Stimulated activated CD4-positive, alpha-beta T cell treated with anti-CD3 and anti-CD28 coated beads, Interleukin-12 subunit alpha, Interleukin-12 subunit beta, amount 100 ng/mL, for 4 hours (primary cell): ENCODE measurements at places on chromosomes 11 and 22.

GRCh38 chr11:34239465-34240149, 118.2 kb downstream of the ABTB2 start:
- DNase-seq, result no peak

GRCh38 chr11:78832226-78832947, 257.7 kb upstream of the NARS2 start:
- no peak for DNase-seq

GRCh38 chr22:49721211-49721763, 106.4 kb downstream of the BRD1 start:
- DNase-seq, result no peak

GRCh38 chr11:65718964-65719492, 1.6 kb downstream of the RNASEH2C start:
- DNase-seq, result no peak

- no peak for DNase-seq
Measured at GRCh38 chr11:78961247-78961646, 386.6 kb upstream of the NARS2 start.

- no peak for DNase-seq
Measured at GRCh38 chr11:27912916-27913315, 195.0 kb downstream of the KIF18A start.

- DNase-seq, result no peak
Measured at GRCh38 chr11:40029391-40029790, 1430.1 kb downstream of the LRRC4C start.

- DNase-seq, result no peak
Measured at GRCh38 chr11:813456-814096, 3.8 kb downstream of the RPLP2 start.

GRCh38 chr11:71096751-71097388, 155.5 kb downstream of the SHANK2 start:
- DNase-seq, result no peak

DNA sequence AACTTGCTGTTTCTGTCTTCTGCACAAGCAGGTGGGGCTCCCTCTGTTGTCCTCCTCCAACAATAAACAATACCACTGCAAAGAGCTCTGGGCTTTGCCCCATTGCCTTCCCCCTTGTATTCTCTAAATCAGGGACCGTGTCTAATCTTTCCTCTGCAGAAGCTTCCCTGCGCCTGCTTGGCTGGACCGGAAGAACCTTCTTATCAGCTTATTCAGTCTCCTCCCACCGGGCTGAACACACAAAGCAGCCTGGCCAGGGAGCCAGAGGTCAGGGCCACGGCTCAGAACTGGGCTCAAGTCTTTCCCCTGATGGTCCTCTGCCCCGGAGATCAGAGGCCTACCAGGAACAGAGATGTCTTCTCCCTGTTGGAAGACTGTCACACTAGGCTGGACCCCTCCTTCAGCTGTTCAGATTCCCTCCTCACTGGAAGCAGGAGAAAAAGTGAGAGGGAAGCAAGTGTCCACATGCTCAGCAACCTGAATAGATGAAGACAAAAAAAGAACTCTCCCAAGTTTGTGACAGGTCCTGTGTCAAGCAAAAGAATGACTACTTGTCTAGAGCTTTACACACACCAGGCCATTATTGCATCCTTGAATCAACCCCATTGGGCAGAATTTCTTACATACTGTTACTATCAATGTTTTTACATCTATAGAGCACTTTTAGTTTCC, 63.7 kb downstream of the RAB30 start:
- DNase-seq, result no peak

DNA sequence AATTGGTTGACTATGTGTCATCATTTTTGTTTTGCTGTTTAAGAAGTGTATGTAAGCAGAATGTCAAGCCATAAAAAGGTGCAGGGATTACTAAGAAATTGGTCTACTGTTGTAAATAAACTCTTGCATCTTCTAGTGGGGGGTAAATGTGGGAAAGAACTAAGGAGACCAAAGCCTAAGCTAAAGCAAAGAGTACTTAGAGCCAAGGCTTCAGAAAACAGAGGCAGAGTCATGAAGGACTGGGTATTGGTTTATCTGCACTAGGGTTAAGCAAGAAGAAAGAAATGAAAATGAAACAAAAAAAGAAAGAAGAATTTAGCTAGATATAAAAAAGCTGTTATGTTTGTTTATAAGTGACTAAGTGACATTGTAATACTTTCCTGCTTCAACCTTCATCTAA, 628.1 kb downstream of the METTL15 start:
- DNase-seq, result no peak

DNA sequence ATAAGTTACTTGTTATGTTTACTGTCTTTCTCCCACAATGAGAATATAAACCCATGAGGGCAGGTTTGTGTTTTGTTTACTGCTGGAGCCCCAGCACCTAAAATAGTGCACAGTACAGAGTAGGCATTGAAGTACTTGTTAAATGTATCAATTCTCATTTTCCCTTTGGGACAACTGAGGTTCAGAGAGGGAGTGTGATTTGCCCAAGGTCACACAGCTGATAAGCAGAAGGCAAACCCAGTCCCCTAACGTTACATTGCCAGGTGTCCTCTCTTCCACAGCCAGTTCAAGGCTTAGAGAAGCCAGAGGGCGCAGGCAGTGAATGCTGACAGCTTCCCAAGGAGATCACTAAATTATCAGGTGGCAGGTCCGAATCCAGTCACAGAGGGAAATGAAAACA, 16.8 kb downstream of the ZMAT5 start:
- no peak for DNase-seq

- DNase-seq, result no peak
Measured at GRCh38 chr11:135008001-135008405, 596.0 kb upstream of the B3GAT1 start.

DNA sequence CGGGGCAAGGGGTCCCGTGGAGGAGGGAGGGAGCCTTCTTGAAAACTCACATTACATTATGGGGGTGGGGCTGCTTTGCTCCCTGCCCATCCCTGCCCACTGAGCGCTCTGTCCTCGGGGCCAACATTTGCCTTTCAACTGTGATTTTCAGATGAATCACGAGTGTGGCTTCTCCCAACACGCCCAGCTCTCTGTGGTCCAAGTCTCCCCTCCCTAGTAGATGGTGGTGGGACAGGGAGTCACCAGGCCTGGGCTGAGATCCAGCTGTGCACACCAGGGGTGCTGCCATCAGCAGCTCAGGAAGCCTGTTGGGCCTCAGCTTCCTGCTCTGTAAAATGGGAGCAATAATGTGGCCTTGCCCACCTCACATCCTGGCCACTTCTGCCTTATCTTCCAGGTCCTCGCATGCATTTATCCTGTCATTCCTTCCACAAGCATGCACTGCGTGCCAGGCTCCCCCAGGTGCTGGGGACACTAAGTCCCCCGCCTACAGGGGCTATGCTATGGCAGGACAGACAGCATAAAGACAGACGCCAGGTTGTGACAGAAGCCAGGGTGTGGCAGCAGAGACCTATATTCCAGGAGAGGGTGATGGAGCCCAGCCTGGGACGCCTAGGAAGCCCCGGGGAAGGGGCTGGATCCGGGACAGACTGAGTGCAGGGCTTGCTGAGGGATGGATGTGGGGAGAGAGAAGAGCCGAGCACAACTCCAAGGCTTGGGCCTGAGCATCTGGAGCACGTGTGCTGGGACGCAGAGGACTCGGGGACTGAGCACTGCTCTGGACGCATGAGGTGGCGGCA, 30.5 kb downstream of the NFAM1 start:
- DNase-seq, result no peak

DNA sequence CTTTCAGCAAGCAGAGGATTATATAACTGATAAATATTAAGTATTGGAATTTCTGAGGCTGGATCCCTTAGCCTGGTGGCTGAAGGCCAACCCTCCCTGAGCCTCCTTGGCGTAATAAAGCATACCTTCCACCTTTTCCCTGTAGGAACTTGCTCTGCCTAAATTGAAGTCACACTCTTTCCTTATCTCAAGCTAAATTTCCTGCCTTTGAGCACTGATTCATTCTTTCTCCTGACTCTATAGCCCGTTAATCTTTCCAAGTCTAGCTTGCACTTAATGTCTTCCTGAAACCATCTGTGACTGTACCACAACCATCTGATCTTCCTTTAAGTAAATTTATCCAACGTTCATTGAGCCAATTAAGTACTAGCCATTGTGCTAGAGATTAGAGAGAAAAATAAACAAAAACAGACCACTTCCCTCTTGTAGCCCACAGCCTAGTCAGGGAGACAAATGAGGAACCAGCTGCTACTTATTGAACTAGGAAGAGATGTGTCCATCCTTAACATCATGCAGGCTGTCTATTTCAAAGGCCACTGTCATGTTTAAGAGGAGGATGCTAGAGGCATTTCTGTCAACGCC, 62.9 kb downstream of the GRK3 start:
- no peak for DNase-seq

DNA sequence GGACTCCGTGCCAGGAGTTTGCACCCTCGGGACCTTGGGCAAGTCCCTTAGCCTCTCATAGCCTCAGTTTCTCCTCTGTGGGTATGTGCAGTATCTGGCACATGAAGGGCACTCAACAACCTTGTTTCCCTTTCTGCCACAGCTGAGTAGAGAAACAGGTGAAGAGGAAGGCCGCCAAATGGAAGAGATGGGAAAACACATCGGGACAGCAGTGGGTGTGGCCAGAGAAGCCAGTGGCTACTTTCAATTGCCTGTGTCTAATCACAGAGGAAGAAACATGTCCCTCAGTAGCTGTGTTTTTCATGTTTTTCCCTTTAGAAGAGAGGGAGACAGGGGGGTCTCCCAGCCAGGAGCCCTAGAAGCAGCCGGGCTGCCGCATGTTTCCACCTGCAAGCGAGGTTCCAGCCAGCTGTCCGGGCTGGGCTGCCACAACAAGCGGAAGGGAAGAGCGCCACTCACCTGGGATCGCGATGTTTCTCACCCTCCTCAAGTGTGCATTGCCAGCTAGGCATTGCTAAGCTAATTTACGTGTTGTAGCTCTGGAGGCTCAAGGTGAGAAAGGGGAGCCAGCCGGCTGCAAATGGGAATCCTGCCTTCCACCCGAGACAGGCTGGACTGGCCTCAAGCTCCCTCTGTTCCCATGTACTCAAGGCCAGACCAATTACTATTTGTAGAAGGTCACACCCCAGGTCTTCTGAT, 16.7 kb downstream of the ASPHD2 start:
- DNase-seq, result no peak

DNA sequence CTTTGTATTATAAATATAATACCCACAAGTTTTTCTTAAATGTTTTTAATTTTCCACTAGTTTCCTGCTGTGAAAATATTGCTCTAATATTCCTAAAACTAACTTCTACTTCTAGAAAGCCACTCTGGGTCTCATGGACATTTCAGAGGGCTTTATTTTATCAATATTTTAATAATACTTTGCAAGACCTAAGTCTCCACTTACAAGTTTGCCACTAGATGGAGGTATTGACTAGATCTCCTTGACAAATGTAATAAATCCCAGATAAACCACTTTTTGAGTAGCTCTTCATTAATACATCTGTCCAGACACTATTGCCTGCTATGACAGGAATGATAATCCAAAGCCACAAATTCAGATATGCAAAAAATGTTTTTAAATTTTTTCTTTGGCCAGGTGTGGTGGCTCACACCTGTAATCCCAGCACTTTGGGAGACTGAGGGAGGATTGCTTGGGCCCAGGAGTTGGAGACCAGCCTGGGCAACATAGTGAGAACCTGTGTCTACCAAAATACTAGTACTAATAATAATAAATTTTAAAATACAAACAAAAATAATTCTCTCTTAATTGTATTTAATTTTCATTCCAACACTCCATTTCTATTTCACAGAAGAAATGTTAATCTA, 3.5 kb upstream of the ACAT1 start:
- no peak for DNase-seq

- no peak for DNase-seq
Measured at GRCh38 chr11:62555464-62556107, 9.0 kb upstream of the AHNAK start.

- DNase-seq, result no peak
Measured at GRCh38 chr11:134176284-134176683, 47.5 kb downstream of the NCAPD3 start.

- DNase-seq, result no peak
Measured at GRCh38 chr11:19789245-19789644, 76.6 kb downstream of the NAV2 start.

- DNase-seq, result no peak
Measured at GRCh38 chr22:27772984-27773498, 28.5 kb downstream of the MN1 start.

- no peak for DNase-seq
Measured at GRCh38 chr11:73262851-73263495, 9.2 kb upstream of the P2RY6 start.

- DNase-seq, result no peak
Measured at GRCh38 chr22:30309951-30310741, 16.6 kb downstream of the TBC1D10A start.

DNA sequence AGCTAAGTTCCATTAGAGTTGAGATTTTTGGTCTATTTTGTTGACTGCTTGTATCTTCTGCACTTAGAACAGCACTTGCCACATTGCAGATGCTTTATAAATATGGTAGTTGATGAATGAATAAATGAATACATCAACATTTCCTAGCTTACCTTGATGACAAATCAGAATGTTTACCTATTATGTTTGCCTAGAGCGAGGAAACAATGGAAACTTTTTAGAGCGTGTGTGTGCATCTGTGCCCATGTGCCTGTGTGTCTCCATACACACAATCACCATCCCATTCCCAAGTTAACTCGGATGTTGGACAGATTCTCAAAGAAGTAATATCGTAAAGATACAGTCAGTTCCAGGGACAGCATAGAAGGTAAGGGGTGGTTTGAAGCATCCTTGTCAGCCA, 139.1 kb downstream of the DBX1 start:
- no peak for DNase-seq

DNA sequence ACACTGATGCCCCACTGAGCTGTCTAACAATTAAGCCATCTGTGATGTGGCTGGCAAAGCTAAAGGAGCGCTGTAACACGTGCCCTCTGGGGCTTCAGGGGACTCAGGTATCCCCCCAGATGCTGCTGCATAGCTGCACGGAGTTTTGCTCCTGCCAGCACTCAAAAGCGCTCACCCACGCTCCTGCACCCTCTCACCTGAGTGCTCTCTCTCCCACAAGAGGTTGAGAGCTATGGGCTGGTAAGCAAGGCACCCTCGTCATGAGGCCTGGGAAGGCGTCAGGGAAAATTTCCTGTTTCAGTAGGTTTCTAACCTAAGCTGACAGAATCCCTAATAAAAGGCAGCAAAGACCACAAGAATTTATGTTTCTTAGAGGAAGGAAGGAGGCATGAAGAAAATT, 850.3 kb downstream of the OPCML start:
- no peak for DNase-seq

DNA sequence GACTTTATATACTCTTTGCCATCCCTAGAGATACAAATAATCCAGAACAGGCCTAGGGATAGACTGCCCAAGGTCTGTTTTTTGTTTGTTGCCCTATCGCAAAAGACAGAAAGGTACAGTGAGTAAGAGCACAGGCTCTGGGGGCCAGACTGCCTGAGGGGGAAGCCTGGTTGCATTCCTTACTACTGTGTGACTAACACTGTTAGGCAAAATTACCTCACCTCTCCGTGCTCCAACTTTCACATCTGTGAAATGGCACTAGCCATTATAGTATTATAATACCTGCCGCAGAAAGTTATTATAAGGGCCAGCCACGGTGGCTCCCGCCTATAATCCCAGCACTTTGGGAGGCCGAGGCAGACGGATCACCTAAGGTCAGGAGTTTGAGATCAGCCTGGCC, 14.5 kb downstream of the SLC35F2 start:
- no peak for DNase-seq

GRCh38 chr11:125773516-125773915, 5.1 kb downstream of the PATE2 start:
- no peak for DNase-seq

GRCh38 chr22:33817512-33818127, 102.7 kb downstream of the LARGE1 start:
- no peak for DNase-seq
